ENCODE measurements at places on chromosomes 2 and 18.

DNA sequence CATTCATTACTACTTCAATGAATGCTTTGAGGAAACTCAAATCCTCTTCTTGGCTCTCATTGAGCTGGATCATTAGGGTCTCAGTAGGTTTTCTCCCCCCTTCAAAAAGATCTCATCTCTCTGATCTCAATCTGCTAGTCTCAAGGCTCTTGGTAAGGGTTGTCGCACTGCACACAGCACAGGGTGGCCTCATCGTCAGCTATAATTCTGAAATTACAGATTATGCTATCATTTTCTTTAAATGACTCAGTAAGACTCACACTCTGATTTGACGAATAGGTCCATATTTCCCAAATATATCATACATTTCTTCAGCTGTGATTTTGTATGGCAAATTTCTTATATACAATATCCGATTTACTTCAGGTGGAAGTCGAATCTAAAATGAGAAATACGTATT is 2.3 kb downstream of the SF3B6 start:
- DNase-seq, result no peak

DNA sequence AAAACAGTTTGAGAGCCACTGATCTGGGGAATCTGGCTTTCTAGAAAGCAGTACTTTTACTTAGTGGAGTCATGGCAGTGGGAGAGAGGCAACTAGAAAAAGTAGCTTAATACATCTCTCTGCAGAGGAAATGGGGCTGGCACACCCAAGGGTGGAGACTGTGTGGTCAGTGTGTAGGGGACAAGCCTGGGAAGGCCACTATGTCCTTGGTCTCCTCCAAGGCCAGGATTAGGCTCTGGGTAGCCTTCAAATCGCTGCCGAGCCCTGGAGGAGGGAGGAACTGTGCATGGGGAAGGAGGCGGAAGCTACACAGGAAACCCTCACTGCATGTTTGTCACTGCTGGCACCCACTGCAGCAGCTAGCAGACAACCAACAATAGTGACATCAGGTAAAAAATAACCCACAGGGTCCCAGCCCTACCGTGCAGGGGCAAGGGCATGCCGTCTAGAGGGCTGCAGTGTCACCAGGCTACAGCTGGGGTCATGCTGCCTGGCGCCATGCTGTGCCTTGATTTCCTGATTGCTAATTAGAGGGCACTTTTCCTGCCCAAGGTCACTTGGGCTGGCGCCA is 34.8 kb downstream of the LBH start:
- DNase-seq, result no peak

GRCh38 chr2:148508878-148509287 is 135.7 kb upstream of the EPC2 start:
- no peak for DNase-seq

GRCh38 chr2:122236152-122236874 is 480.9 kb downstream of the TSN start:
- no peak for DNase-seq

- no peak for DNase-seq
Measured at GRCh38 chr2:55590810-55591440, 26.5 kb downstream of the PPP4R3B start.

- DNase-seq, result no peak
Measured at GRCh38 chr18:6661692-6662415, 67.7 kb upstream of the ARHGAP28 start.

DNA sequence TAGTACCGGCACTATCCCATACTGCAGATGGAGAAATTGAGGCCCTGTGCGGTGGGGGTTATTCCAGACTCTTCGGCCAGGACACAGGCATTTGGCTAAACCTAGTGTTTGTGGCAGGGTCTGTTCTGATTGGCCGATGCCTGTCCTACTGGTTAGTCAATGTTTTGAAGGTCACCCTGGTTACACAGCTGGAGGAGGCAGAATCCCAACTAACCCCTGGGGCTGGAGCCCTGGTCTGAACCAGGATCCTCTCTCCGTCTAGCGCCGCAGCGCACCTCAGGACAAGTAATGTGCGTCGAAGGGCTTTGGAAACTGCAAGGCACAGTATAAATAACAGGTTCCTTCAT is 19.4 kb downstream of the TEX44 start:
- DNase-seq, result peak; percentile 30

GRCh38 chr2:44139741-44140140 is 28.9 kb upstream of the PPM1B start:
- no peak for DNase-seq

GRCh38 chr18:51191128-51191717 is 6.3 kb downstream of the MEX3C start:
- DNase-seq, result peak; percentile 45

DNA sequence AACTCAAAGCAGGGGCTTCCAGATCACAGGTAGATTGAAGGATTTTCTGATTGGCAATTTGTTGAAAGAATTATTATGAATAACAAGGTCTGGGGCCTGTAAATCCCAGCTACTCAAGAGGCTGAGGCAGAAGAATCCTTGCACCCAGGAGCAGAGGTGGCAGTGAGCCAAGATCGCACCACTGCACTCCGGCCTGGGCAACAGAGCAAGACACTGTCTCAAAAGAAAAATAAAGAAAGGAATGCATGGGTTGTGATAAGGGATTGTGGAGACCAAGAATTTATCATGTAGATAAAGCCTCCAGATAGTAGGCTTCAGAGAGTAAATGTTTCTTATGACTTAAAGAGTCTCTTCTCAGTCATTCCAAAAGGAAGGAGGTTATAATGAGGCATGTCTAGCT is 35.8 kb upstream of the DYNAP start:
- no peak for DNase-seq

- DNase-seq, result no peak
Measured at GRCh38 chr18:61471942-61472341, 138.7 kb downstream of the CDH20 start.

DNA sequence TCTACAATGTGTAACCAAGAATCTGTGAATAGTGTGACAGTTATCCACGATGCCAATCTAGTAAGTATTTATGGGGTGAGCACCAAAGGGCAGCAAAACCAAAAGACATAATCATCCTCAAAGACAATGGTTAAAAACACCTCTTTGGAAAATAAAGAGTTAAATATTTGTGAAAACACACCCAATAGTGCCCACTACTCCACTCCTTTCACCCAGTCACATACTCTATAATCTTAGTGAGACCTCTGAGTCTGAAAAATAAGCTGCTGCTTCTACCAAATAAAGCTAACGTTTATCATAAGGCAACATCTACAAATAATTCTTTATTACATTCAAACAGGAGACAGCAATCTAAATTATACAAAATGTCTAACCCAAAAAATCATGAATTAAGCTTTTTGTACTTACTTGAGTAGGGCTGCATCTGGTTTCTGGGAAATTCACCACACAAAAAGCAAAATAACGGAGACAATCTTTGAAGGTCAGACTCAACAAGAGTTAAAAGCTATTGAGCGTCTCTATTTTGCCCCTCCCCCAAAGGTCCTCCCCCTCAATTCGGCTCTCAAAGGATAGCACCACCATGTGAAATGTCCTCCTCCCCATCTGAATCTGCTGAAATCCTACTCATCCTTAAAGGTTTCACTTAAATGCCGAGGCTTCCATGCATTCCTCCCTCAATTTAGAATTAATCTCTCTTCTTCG is 2.0 kb downstream of the RAPH1 start:
- no peak for DNase-seq

GRCh38 chr2:72579591-72580180 is 246.1 kb downstream of the EXOC6B start:
- DNase-seq, result no peak

DNA sequence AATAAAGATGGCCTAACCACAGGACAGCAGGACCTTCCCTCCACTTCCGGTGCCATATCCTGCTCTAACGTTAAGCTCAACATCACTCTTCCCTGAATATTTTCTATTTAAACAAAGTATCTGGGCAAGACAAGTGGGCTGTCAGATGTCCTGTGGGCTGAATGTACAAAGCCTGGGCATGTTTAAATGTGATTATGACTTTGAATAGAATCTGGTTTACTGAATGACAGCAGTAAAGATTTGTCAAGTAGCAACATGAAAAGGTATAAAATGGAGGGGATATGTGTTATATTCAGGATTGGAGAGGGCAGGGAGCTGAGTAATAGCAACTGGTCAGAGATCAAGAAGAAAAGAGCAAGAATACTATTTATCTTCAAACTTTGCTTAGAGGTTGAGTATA is 540.9 kb downstream of the NRXN1 start:
- DNase-seq, result no peak

GRCh38 chr2:112626604-112627059 is 19.1 kb upstream of the SLC20A1 start:
- peak; percentile 64 for DNase-seq

- no peak for DNase-seq
Measured at GRCh38 chr2:12317814-12318426, 398.8 kb upstream of the TRIB2 start.

- no peak for DNase-seq
Measured at GRCh38 chr2:181022652-181023051, 42.2 kb downstream of the UBE2E3 start.

DNA sequence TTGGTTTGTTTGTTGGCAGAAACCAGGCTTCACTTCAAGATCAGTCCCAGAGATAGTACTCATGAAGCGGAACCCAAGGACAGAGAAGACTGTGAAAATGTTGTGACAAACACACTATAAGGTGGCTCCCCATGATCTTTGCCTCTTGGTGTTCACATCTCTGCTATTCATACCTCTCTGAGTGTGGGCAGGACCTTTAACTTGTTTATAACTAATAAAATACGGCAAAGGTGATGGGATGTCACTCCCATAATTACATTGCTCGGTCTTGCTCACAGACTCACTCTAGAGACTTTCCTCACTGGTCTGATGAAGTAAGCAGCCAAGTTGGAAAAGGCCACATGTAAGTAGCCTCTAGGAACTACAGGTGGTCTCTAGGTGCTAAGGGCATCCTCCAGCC is 30.6 kb upstream of the UGP2 start:
- DNase-seq, result no peak

- DNase-seq, result no peak
Measured at GRCh38 chr2:37816036-37816435, 109.1 kb upstream of the RMDN2 start.

GRCh38 chr18:27223526-27224291 is 38.6 kb upstream of the CHST9 start:
- no peak for DNase-seq

DNA sequence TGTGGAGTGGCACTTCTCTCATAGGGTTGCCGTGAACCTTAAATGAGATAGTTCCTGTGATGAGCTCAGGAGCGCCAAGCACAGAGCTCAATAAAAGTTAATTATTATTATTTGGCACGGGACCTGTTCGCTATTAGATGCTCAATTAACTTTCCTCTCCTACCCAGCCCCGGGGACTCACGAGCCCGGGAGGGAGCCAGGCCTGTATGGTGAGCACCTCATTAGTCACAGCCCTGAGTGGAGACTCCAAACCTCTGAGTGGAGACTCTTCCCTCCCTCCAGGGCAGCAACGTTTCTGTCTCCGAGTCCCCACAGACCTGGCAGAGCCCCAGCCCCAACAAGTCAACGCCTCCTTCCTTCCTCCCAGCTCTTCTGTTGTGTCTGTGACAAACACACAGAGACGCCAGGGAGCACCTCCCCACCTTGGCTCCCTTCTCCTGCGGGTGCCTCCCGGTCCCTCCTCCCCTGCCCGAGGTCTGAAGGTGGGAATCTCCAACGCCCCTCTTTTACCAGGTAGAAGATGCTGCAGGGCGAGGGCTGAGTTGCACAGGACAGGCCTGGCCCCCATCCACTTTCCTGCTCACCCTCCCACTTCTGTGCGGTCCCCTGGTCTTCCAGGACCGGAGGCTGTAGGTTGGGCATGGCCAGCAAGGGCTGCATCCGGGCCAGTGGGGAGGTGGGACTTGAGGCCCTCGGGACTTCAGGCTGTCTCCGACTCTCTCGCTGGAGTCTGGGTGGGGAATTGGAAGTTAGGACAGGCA is 52.7 kb upstream of the ODC1 start:
- no peak for DNase-seq

GRCh38 chr2:46847185-46847710 is 68.4 kb downstream of the MCFD2 start:
- DNase-seq, result no peak

DNA sequence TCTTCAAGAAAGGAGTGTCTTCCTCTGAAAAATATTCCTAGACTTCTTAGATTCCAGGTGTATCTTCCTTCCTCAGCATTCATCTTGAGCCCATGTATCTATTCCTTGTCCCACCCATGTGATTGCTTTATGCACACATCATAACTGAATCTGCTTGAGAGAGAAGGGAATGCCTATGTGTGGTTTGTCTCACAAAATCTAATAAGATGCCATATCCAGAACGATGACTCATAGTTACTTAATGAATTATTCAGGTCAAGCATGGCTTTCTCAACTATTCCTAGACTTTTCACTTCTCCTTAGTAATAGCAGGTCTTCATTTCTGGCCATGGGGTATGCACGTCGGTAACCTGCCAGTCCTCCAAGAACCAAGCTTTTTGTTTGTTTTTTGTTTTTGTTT is 121.8 kb downstream of the SETBP1 start:
- no peak for DNase-seq

DNA sequence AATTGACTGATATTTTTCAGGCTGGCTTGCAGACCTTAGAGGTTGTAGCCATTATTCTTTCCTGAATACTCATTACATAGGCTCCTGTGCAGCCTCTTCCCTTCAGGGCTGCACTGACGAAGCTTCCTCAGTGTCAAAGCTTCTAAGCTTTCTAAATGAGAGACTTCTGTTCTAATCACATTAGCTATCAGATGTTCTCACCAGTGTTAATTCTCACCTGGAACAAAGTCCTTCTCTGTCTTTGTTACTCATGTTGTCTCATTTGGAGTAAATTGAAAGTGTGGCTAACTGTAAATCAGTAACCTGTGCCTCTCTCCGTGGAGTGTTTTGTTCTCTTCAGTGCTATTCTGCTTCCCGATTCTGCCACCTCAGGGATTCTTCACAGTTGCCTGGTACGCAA is 76.9 kb downstream of the MC4R start:
- no peak for DNase-seq
